ENCODE measurements at places on chromosomes 5 and 9.

DNA sequence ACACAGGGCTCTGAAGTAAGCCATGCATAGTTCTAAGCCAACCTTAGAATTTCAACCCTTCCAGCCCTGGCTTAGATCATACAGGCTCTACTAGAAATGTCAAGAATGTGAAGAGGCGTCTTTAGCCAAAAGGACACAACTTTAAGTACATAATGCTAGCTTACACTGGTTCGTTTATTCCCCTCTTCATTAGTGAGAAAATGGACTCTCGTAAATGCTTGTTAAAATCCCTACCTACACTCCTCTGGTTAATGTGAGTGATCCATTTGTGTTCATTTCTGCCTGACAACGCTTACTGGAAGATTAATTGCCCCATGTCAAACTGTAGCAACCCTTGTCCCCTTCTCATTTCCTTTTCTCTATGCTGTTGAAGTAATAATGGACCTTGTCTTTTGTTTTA is 149.3 kb upstream of the POU5F2 start:
- no peak for DNase-seq

DNA sequence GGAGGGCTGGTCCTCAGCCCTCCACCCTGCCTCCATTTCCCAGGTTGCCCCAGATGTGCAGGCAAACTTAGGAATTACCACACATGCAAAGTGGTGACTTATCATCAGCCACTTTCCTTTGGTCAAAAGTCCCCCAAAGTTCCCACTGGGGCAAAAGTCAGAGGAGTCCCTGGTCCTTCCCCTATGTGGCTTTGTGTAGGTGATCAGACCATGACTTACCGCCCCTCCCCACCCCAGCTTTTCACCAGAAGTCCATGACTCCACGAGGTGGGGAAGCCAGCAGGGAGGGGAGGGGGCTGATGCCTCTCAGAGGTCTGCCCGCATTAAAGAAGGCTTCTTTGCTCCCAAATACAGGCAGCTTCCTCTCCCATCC is 5.8 kb downstream of the TRAF1 start:
- DNase-seq = no peak

DNA sequence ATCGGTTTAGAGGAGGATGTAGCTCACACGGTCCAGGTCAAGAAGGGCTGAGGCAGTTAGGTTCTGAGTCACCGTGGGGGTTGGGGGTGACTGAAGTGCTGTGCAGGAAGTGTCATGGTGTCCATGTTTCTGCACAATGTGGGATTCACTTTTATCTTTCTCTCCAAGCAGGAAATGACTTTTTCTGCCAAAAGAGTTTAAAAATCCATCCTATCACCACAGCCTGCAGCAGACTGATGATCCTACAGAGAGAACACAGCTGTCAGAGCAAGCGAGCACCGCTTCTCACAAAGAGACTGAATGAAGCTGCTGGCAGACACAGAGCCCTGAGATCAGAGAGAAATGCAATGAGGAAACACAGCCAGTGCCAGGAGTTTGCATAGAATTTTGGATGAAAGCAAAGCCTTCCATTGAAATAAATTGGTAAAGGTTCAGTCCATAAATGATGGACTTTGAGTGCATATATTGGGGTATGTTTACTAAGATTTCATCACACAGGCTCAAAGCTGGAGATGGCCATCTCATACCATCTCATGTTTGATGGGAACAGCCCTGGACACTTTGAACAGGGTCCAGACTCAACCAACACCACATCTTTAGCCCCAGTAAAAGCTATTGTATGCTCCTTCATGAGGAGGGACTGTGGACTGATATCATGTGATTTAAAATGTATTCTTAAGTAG is 213.9 kb upstream of the FBXL7 start:
- DNase-seq = peak; percentile 45

- no peak for DNase-seq
These were observed 14.1 kb downstream of the SEMA4D start for GRCh38 chr9:89483592-89484474.

DNA sequence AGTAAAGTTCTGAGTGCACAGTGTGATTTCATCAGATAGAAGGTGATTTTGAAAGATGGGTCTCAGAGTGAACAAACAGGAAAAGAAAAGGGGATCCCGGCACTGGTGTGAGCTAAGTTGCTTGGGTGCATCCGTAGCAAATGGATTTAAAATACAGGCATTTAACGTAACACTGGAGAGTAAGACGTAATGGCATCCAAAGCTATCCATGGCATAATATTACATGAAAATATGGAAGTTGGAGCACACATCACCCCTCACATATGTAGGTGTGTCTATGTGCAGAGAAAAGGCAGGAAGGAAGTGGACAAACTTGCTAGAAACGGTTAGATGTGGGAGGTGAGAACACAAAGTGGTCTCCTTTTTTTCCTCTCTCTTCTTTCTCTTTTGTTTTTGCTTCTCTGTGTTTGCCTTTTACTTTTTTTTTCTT is 38.2 kb upstream of the SEMA4D start:
- DNase-seq = no peak

DNA sequence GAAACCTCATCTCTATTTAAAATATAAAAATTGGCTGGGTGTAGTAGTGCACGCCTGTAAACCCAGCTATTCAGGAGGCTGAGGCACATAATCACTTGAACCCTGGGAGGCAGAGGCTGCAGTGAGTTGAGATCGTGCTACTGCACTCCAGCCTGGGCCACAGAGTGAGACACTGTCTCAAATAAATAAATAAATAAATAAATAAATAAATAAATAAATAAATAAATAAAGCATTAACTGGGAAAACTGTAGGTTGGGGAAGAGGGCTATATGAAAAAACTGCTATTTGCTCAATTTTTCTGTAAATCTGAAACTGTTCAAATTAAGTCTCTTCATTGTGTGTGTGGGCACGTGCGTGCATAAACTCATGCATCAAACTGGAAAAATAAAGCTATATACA is 59.9 kb upstream of the RAPGEF6 start:
- DNase-seq = no peak

- no peak for DNase-seq
These were observed 9.4 kb upstream of the C5orf58 start for GRCh38 chr5:170223360-170223759.

DNA sequence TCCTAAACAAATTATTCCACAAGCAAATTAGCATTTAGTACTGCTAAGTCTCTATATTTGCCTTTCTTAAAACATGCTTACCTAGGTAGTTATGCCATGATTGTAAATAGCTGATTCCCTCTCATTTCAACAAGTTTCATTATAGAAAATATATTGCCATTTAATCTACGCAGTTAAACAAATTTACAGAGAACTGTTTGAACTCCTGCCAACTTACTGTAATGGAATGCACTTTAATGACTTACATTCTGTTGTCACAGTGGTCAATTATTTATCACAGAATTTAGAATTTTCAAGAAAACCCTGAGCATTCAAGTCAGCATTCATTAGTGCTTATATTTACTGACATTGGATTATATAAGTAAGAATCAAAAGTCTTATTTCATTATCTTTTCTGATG is 19.6 kb downstream of the SLC38A9 start:
- DNase-seq = no peak

GRCh38 chr5:142175461-142176142 is 67.0 kb downstream of the NDFIP1 start:
- DNase-seq = no peak

- DNase-seq = no peak
These were observed 3.5 kb downstream of the PRXL2C start for GRCh38 chr9:96651626-96652025.

DNA sequence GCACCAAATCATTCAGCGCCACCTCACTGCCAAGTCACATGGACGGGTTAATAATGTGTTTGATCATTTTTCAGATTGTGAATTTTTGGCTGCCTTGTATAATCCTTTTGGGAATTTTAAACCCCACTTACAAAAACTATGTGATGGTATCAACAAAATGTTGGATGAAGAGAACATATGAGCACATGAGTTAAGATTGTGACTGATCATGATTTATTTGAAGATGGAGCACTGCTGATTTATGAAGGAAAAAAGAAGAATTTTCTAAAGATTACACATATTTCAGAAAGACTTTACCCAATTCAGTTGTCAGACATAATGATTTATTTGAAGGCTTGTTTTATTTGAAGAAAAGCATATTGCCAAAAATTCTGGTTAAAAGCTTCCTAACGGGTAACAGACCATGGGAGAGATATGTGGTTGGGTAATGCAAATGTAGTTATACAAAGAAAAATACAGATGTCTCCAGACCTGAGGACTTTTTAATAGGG is 37.4 kb downstream of the TNFAIP8 start:
- DNase-seq = no peak

GRCh38 chr9:137156567-137157375 is 13.1 kb downstream of the LRRC26 start:
- DNase-seq = no peak

- no peak for DNase-seq
These were observed 100.4 kb downstream of the RGS3 start for GRCh38 chr9:113563826-113564497.

DNA sequence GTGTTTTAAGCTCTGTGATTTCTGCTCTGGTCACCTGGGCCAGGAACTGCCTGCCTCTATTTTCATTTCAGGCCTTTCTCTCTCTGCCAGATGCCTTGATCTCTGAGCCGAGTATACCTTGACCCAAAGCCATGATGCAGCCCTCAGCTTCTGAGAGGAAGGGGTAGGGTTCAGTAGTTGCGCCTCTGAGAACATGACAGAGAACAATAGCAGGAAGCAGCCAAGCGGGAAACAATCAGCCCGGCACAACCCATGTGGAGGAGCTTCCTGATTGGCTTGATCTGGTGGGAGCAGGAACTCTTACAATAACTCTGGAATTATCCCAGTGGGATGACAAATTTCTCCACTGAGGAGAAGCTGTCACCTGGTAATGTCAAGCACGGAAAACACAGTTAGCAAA is 127.4 kb downstream of the PALM2AKAP2 start:
- no peak for DNase-seq

DNA sequence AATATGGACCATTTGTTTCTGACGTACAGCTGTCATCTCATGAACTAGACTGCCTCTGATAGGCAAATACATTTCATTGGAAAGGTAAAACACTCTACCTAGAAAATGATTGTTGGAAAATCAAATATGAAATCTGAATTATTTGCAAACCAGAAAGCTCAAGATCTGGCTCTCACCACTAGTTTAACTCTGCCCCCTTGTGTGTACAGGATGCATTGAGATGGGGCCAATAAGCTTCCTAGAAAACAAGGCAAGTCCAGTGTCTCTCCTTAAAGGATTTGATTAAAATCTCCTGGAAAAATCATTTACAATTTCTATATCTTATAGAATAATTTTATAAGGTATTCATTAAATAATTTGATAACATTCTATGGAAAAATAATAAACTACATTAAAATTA is 311.9 kb upstream of the ANKH start:
- no peak for DNase-seq

GRCh38 chr5:135013445-135013844 is 20.6 kb downstream of the PITX1 start:
- no peak for DNase-seq

DNA sequence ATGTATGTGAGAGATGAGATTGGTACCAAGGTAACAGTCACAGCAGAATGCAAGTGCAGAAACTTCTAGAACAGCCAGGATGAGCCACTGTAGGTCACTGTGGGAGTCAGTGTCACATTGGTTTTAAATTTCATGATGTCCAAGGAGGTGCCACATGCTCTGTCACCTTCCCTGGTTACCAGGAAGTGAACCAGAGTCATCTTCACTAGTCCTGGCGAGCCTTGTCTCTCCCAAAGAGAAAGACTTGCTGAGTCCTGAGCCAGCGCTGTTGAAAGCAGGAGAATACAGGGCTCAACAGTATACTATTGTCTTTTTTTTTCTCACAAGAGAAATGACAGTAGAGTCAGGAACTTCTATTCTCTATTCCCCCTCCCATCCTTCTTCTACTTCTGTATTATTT is 615.5 kb downstream of the RAB3C start:
- DNase-seq = no peak

DNA sequence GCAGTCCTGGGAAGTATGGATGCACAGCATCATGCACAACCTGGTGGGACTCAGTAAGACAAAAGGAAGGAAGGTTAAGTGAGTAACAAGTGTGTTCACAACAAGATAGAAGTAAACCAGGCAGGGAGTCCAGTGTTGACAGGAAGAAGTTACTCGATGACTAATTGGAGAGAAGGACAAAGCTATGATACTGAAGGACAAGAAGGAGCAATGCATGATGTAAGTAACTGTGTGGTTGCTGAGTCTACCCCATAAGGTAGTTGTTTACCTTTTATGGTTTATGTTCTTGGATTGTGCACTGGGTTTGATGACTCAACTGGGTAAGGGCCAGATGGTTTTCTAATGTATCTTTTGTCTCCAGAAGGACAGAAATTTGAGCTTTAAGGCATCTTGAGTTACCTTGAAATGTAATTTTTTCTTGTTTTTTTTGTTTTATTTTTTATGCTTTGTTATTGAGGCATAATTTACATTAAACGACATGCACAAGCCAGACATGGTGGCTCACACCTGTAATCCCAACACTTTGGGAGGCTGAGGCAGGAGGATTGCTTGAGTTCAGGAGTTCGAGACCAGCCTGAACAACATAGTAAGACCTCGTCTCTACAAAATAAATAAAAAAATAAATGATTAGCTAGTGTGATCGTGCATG is 89.2 kb upstream of the CAST start:
- peak; percentile 90 for DNase-seq

DNA sequence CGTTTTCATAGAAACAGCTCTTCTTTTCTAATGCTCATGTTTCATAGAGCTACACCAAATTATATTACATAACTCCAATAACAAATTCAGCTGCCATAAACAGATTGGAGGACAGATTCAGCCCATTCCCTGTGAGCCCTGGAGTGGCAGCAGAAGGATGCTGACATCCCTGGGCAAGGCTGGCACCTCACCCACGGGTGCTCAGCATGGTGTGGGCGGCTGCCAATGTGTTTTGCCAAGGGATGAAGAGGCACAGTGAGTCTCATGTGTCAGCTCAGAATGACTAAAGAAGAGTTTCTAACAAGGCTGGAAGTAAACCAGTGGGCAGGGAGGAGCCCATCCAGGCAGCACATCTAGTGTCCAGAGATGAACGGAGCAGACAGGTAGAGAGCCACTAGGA is 127.1 kb upstream of the ICE1 start:
- DNase-seq = no peak

DNA sequence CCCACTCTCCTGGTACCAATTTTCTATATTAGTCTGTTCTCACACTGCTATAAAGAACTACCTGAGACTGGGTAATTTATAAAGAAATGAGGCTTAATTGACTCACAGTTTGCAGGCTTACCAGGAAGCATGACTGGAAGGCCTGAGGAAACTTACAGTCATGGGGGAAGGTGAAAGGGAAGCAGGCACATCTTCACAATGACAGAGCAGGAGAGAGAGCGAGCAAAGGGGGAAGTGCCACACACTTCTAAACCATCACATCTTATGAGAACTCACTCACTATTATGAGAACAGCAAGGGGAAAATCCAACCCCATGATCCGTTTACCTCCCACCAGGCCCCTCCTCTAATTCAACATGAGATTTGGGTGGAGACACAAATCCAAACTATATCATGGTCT is 72.2 kb downstream of the ATG10 start:
- no peak for DNase-seq
